ENCODE measurements at places on chromosomes 3 and 15.

- DNase-seq, result no peak
These were observed 49.3 kb downstream of the TMOD3 start for GRCh38 chr15:51878446-51879386.

DNA sequence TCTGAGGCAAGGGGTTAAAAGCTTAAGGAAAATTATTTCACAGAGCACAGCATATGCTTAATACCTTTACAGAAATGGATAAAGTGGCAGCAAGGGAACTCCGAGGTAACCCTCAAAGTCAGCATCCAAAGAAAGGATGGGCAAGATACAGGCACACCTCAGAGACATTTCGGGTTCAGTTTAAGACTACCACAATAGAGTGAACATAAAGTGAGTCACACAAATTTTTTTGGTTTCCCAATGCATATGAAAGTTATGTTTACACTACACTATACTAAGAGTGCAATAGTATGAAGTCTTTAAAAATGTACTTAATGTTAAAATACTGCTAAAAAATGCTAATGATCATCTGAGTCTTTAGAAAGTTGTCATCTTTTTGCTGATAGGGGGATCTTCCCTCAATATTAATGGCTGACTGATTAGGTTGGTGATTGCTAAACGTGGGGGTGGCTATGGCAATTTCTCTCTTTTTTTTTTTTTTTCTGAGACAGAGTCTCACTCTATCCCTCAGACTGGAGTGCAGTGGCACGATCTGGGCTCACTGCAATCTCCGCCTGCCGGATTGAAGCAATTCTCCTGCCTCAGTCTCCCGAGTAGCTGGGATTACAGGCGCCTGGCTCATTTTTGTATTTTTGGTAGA is 10.0 kb downstream of the UBR1 start:
- no peak for DNase-seq

GRCh38 chr3:15341030-15341726 is 8.8 kb upstream of the SH3BP5 start:
- DNase-seq, result no peak

- no peak for DNase-seq
These were observed 560.7 kb upstream of the ROBO2 start for GRCh38 chr3:76479161-76479650.

- no peak for DNase-seq
These were observed 88.3 kb upstream of the FRMD4B start for GRCh38 chr3:69474186-69474585.

DNA sequence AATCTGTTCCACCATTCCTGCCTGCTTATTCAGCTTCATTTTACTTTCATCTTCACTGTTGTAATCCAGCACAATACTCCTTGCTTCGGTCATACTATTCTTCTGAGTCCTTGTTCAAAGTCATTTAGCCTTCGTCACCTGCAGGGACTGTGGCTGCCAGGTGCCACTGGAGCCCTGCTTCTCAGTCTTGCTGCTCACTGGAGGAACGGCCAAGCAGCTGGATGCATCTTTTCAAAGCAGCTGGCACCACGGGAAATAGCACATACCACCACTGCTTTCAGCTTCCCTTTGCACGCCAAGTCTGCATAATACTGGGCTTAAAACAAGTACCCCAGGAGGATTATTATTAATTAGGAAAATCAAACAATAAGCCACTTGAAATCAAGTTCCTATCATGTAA is 287.6 kb downstream of the BCHE start:
- no peak for DNase-seq

- no peak for DNase-seq
These were observed 192.2 kb upstream of the THRB start for GRCh38 chr3:24686808-24687207.

GRCh38 chr3:150073513-150073912 is 102.8 kb upstream of the PFN2 start:
- no peak for DNase-seq

GRCh38 chr15:51374131-51374530 is 32.7 kb downstream of the GLDN start:
- DNase-seq, result no peak

DNA sequence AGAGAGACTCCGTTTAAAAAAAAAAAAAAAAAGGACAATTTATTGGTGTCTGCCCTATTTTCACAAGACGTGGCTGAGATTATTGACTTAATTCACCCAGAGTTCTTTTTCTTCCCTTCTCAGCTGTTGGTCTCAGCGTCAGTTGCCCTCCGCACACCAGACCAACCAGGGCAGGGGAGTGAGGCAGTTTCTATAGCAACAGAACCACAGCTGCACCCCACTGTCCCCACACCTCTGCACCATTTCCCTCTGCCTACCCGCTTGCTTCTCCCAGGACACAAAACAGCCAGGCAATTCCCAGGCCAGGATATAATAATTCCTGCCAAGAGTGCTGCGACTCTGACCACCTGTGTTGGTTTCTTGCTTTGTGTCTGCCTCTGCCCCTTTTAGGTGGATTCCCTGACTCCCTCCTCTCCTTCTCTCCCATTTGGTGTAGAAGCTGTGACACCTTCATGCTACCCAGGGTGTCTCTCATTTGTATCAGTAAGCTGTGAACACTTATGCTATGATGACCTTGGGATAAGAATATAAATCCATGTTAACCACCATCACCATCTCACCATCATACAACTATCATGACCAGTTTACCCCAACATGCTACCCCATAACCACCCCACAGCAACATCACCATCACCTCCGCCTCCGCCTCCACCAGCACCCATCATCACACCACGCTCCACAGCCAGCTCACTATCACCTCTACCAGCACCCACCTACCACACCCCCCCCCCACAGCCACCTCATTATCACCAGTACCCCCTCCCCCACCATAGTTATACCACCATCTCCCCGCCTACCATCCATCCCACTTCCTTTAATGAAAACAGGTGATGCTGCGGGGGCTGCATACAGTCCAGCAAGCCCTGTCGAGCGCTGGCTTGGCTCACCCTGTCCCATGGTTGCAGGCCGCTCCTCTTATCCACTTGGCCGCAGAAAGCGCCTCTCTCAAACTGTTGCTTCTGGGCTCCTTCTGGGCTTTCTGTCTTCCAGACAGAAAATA is 589 bp downstream of the EPB42 start:
- no peak for DNase-seq

DNA sequence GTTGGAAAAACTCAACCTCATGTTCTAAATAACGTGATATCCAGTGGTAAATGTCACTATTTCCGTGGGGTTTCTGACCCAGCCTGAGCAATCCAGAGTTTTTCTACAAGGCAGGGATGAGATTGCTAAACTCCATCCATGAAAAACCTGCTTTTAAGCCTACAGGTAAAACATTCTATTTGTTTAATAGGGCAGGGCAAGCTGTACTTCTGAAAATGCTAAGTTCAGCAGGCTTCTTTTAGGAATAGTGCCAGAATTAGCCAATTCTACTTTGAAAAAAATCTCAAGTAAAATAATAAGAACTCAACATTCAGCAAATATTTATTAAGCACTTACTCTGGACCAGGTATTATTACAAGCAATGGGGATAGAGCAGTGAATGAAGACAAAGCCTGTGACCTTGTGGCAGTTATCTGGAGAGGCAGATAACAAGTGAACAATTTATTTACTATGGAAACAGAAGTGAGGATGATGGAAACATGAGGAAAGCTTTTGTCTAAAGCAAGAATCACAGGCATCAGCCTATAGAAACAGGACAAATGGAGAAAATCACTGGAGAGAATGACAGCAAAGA is 13.3 kb downstream of the RPSA start:
- DNase-seq, result no peak

DNA sequence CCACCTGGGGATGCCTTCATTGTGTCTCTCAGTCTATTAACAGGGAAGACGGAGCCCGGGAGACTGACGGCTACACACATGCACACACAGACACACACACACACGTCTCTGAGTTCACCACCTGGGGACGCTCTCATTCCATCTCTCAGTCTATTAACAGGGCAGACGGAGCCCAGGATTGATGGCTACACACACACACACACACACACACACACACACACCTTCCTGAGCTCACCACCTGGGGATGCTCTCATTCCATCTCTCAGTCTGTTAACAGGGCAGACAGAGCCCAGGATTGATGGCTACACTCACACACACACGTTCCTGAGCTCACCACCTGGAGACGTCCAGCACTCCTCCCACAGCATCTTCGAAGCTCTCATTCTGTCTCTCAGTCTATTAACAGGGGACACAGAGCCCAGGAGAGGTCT is 143.9 kb downstream of the OR4M2 start:
- DNase-seq, result no peak

DNA sequence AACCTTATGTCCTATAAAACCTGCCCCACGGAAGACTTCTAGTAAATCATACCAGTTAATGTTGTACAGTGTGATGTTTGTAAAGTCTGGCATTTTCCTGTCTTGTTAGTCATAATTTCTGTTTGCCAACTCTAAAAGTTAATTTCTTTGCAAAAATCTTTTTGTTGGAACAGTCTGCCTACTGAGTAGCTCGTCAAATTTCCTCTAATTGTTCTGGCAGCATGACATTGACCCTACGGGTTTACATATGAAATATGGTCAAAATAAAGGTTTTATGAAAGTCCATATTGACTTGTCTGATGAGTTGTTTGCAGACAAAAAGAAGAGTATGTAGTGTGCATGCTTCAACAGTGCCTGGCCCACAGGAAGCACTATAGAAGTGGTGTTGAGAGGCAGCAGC is 79.8 kb upstream of the SOX2 start:
- no peak for DNase-seq

DNA sequence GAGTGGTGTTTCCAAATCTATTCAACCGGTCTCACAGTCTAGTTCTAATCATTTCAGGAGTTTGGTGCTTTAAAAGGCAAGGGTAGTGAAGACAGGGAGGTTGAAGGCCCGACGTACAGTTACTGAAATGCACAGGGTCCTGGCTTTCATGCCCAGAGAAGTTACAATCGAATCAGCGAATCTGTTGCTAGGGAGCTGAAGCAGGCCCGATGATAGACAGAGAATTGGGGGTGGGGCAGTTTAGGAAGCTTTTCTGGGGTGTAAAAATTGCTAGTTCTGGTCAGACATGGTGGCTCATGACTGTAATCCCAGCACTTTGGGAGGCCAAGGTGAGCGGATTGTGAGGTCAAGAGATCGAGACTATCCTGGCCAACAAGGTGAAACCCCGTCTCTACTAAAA is 63.1 kb upstream of the ATP13A3 start:
- DNase-seq, result no peak

- no peak for DNase-seq
These were observed 348.4 kb upstream of the THBS1 start for GRCh38 chr15:39232512-39232911.

DNA sequence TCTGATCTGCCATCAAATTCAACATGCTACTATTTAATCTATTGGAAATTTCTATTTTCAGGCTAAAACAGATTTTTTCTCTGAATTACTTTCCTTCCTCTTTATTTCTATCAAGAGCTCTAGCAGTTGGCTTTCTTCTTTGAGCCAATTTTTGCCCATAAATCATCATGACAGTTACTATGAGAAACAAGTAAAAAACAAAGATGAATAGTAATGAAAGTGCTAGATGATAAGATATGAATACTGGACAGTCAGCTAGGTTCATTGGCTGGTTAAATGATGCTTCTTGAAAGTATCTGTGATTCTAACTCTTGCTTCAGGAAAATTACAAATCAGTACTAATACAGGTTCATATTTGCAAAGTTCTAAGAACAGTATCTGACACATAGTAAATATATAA is 38.6 kb upstream of the NANOGP8 start:
- DNase-seq, result no peak

DNA sequence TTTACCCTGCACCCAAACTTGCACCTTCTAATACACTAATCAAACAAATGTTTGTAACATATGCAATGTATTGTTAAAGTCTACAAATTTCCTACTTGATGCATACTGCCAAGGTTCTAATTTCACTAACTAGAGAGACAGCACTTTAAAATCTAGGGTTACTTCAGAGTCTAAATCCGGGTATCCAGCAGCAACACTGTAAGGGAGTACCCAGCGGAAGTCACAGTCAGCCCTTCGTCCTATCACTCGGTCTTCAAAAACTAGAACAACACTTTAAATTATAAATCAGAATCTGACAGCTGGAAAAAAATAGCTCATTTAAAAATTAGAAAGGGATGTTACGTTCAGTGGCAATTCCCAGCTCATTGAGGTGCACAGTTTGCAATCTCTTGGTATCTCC is 8.3 kb downstream of the TNIK start:
- no peak for DNase-seq

DNA sequence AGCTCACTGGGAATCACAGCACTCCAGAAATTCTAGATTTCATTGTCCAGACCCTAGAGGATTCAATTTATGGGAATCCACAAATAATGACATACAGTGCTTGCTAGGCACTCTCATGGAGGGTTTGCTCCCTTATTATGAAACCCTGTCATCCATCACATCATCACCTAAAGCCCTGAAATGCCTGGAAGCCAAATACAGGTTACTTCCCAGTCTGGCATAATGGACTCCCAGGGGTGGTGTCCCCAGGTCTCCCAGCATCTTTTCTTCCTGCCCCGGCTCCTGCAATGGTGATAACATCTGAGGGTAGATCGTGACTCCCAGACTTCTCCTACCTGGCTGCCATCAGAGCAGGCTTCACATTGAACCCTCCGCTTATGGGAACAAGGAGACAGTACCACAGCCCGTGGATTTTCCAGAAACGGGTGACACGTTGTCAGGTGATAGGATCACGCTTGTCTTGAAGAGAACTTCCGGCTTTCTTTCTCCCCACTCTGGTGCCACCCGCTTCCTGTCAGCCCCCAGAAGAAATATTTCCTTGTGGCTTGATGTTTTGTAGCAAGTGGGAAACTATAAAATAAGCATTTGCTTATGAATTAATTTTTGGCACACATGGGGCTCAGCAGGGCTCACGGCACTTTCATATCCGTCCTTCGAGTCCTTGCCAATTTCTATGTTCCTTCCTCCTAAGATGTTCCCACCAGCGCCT is 238.7 kb upstream of the BHLHE40 start:
- no peak for DNase-seq

DNA sequence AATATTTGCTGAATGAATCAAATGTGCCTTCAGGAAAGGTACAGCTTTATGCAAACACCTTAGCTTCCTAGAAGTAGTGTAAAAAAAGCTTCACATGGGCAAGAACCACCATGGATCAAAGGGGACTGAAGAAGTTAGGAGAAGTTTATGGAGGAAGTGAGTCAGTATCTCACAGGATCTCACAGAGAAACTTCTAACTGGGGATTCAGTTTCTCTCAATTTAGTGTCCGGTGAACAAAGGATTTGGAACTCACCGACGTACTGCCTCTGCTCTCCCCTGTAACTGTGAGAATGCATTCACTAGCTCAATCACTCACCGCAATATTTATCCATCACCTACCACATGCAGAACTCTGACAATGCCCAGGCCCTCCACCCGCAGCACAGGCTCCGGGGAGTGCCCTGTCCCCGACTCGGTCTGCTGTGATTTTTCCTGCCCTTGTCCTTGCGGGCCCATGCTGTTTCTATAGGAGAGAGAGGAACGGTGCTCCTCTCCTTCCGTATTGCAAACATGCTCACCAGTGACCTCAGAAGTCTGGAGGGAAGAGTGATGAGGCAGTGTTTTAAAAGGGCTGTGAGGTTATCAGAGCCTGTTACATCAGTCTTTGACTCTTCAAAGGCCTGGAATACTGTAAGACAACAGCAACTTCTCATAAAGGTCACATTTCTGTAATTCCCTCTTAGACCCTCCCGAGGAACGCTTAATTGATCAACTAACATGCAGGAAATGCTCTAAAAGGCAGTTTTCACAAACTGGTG is 222.5 kb upstream of the ICE2 start:
- no peak for DNase-seq

- DNase-seq, result no peak
These were observed 41.7 kb downstream of the ARIH1 start for GRCh38 chr15:72515591-72516389.
